ENCODE measurements at places on chromosomes 1 and 21.

GRCh38 chr1:158013840-158014730 lies 20.6 kb downstream of the KIRREL1 start:
- no peak for DNase-seq

GRCh38 chr1:111565968-111566367 lies 53.6 kb upstream of the RAP1A start:
- DNase-seq: no peak

- DNase-seq: no peak
Measured at GRCh38 chr1:153344718-153345025, 4.0 kb downstream of the PGLYRP4 start.

- no peak for DNase-seq
Measured at GRCh38 chr21:44286716-44287632, 1.3 kb downstream of the AIRE start.

DNA sequence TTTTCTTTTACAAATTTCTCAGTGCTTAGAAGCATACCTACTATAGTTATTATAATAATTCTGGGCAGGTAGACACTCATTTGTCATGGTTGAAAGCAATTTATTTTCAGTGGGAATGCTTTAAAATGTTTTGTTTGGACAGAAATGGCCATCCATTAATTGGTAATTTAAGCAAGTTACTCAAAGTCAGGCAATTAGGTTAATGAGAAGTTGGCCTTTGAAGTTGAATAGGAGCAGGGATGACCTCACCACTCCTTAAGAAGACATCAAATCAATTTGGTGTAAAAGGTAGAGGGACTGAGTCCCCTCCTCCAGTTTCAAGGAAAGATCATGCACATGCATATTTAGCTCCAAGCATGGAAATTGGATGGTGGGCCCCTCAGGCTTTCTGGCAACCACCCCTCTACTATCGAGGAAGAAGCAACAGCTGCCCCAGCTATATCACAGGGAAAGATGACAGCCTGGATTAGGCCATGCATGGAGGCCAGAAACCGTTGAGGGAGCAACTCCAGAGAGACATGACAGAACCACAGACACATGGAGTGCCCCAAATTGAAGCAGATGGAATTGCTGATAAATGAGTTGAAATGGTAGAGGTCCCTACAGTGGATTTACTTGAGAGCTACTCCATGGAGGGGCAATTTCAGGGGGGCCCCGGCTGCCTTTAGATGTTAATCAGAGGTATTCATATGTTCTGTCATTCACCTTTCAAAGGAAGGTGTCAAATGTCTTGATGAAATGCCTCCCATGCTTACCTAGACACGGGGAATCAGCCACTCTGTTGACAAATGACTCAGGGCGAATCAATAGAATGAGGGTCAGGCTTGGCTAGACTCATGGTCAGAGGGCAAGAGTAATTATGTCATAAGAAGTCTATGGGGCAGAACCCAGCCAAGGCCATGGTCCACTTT lies 26.7 kb downstream of the HLX start:
- DNase-seq: no peak

- no peak for DNase-seq
Measured at GRCh38 chr1:95850763-95851162, 616.8 kb downstream of the RWDD3 start.

DNA sequence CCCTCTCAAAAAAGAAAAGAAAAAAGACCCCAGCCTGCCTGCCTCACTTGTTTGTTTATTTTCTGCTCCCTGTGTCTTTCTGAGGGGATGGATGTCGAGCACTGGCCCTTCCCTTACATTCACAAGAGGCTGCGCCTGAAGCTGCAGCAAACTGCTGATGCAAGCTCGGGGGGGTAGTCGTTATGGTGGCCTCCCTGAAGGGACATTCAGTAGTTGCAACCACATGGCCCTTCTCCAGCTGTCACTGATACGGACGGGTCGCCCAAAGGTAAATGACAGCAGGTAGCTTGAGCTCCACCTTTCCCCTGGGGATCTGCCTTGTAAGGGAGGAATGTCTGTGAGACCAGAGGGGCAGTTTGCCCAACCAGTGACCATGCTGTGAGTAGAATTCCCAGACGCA lies 17.7 kb downstream of the PLEKHM2 start:
- DNase-seq: no peak

- no peak for DNase-seq
Measured at GRCh38 chr1:55682198-55682597, 467.0 kb upstream of the USP24 start.

- DNase-seq: no peak
Measured at GRCh38 chr1:225613006-225613405, 39.9 kb downstream of the ENAH start.

DNA sequence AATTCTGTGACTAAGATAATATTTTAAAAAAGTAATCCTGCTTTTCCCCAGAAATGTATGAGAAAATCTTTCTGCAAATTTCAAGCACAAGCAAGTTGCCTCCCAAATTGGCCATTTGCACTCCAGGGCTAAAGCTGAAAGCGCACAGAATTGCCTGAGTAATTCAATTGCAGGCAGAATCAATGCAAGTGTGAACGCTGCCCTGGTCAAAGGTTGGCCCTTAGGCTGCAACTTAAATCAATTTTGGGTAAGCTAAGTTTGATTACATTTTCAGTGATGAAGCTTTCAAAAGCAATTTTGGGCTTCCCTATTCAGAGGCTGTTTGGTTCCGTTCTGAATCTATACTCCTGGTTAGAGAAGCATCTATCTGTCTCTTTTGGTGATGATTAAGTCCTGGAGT lies 501.8 kb upstream of the ZRANB2 start:
- no peak for DNase-seq

DNA sequence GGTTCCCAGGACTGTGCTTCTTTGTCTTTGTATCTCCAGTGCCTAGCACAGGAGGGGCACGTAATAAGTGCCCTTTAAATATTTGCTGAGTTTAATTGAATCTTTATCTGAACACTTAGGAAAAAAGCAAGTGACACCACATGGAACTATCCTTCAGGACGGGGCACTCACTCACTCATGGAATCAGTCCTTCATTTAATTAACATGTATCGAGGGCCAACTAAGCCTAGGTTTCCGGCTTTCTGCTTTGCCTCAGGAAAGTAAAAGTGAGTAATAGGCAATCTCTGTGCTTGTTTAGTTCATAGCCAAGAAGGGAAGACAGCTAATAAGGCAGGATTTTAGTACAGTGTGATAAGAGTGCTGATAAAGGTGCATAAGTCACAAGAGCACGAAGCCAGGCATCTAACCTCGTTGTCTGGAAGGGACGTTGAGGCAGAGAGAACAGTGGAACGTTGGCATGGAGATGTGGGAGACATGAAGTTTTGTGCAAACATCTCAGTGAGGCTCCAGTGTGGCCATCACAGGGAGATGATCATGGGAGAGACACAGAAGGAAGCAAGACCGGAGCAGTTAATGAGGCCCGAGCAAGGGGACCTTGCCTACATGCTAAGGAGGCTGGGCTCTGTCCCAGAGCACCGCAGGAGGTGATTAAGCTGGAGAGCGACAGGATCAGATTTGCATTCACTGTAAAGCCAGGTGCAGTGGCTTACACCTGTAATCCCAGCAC lies 54.1 kb upstream of the TRIM67 start:
- no peak for DNase-seq

- no peak for DNase-seq
Measured at GRCh38 chr1:197137322-197137721, 9.1 kb downstream of the ASPM start.

GRCh38 chr21:21367583-21367982 lies 369.4 kb downstream of the NCAM2 start:
- no peak for DNase-seq

DNA sequence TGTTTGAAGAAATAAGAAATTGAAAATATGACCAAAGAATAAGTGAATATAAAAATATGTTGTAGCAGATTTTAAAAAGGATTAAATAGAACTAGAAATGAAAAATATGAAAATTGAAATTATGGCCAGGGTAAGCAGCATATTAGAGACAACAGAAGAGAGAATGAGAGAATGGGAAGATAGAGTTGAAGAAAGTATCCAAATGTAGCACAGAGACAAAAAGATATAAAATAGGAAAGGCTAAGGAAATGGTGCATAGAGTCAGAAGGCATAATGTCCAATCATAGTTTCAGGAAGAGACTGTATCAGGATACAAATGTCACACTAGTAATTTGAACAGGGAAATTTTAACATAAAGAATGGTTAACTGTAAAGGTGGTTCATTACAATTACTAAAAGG lies 29.5 kb downstream of the AZIN2 start:
- no peak for DNase-seq

DNA sequence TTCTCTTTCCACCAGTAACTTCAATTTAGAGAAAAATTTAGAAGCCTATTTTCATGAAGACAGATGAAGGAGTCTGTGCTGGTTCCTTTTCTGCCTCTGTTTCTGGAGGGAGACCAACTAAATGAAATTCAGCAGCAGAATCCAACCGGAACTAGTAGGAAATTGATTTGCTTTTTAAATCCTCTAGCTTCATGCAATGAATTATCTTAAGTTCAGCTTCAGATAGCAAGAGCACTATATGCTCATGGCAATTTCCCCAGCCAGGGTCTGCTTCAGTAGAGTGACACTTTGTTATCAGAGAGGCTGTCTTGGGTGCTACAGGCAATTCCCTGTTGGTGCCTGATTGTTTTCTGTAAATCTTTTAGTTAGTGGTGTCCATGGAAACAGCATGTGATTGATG lies 189.7 kb downstream of the SLC35F3 start:
- no peak for DNase-seq

- no peak for DNase-seq
Measured at GRCh38 chr1:235841938-235842545, 24.7 kb downstream of the LYST start.

- DNase-seq: no peak
Measured at GRCh38 chr21:45741691-45742090, 98.2 kb downstream of the PCBP3 start.

DNA sequence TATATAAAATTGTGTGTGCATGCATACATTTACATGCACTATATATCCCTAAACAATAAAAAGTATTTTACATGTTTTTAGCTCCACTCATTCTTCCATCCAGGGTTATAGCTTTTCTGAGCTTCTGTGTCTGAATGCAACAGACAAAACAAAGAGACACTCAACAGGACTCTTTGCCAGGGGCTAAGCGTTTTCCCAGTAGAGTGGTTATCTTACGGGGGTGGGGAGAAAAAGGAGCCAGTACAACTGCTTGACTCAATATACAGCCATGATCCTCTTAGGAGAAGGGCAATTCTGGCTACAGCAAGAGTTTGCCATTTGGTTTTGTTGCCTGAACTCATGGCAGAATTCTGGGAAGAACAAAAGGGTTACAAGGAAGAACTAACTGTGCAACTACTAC lies 14.6 kb upstream of the PPP2R5A start:
- DNase-seq: no peak

DNA sequence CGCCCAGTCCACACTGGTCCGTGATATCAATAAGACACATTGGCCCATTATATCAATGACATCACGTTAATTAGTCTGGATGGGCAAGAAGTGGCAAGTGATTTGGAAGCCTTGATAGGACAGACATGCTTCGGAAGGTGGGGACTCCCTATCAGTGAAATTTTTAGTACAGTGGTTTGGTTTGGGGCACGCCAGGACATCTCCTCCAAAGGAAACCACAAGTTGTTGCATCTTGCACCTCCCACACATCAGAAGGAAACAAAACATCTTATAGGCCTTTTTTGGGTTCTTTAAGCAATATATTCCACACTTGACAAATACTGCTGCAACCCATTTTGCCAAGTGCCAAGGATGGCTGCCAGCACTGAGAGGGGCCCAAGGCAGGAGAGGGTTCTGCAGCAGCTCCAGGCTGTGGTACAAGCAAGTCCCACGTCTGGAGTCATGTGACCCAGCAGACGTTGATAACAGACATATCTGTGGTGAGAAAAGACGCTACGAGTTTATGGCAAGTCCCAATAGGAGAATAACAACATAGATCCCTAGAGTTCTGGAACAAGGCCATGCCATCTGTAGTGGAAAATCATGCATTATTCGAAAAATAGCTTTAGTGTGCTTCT lies 95.3 kb upstream of the DISP3 start:
- DNase-seq: no peak

DNA sequence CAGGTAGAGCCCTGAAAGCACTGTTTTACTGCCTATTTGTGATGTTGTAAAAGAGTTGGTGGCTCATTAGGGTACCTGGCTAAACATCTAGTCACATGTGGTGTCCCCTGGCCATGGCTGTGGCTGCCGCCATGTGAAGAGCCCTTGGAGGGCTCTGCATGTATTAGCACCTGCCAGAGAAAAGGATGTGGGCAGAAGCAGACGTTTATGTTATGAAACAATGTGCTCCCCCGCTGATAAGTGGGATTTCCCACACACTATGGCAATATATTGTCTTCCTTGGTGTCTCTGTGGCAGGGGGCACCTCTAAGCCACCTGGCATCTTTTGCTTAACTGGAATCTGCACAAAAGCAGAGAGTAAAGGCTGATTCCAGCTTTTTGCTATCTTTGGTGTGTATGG lies 9.6 kb downstream of the TENT5C start:
- DNase-seq: no peak

DNA sequence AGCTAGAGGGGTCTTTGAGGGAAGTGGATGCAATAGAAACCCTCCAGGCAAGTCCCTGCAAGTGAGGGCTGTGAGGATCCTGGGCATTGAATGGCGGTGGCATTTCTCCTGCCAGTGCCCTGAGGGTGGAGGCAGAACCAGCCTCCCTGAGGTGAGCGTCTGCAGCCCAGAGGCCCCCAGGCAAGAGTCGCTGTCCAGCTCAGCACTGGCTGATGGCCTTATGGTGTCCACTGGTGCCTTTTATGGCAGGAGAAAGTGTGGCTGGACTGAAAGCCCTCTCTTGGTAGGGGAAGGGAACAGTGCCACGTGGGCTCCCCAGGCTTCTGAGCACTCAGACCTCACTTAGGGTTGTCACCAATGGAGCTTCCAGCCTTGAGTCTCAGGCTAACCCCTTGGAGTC lies 77.3 kb downstream of the SH3BGR start:
- no peak for DNase-seq

- DNase-seq: peak; percentile 20
Measured at GRCh38 chr1:64469977-64470664, at the start of gene CACHD1. TSS of gene CACHD1 (plus strand) at chr1:64470129. CDS start at chr1:64470745, 616 bp downstream.

- no peak for DNase-seq
Measured at GRCh38 chr1:225816643-225817538, 7.0 kb downstream of the EPHX1 start.

DNA sequence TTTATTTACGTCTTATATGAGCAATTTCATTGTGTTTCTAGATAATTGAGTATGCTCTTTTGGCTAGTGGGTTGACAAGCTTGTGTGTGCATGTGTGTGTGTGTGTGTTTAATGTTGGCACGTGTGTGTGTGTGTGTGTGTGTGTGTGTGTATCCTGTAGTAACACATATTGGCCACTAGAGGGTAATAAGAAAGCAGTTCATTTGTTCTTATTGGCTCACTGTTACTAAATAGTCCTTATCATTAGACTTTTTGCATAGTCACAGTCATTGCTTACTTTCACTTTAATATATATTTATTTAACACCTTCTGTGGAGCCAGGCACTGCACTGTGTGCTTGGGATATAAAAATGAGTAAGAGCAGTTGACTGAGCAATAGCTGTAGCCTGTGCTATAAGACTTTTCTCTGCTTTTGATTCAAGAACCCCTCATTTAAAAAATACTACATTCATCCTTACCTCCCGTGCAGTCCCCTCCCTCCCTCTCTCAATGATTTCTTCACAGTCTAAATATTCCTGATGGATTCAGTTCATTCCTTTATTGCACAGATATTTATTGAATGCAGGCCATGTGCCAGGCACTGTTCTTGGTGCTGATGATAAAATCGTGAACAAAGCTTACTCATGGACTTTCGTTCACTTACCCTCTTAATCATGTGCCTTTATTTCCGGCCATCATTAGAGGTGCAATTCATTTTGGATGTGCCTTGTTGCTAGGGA lies 96.7 kb downstream of the DYRK1A start:
- no peak for DNase-seq

GRCh38 chr1:158454537-158454936 lies 7.1 kb upstream of the OR10K1 start:
- no peak for DNase-seq
